Fibroblast of the conjunctiva (primary cell): ENCODE measurements at places on chromosomes 2 and 18.
A peak's percentile ranks its signal among the peaks of the same experiment; 100 is the strongest.

- DNase-seq: no peak
These were observed 1764.6 kb downstream of the SUCLG1 start for GRCh38 chr2:82694431-82694830.

- DNase-seq: no peak
These were observed 798.3 kb upstream of the TMEFF2 start for GRCh38 chr2:192993059-192993458.

DNA sequence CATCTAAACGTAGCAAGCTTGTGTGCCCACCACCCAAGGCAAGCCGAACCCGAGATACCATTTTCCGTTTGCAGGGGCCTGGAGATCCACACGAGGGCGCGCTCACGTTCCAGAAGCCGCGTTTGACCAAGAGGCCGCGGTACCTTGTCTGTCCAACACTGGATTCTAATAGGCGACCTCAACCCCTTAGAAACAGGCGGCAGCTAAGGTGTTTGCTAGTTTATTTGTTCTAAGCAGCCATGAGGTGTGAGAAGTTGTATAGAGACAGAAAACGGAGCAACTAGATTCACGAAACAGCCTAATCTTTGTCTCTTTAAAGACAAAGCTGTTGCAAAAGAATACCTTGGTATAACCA lies 4.2 kb downstream of the HOXD11 start:
- DNase-seq: no peak

- no peak for DNase-seq
These were observed 284.6 kb downstream of the MBD5 start for GRCh38 chr2:148305476-148305875.

DNA sequence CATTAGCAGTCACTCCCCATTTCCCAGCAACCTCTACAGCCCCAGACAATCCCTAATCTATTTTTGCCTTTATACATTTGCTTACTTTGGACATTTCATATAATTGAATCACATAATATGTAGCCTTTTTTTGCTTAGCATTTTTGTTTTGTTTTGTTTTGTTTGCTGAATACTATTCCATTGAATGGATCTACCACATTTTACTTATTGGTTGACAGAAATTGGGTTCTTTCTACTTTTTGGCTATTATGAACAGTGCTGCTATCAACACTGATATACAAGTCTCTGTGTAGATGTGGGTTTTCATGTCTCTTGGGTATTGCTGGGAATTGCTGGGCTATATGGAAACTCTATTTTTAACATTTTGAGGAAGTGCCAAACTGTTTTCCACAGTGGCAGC lies 7.6 kb downstream of the PTPN18 start:
- no peak for DNase-seq

GRCh38 chr2:42132191-42132965 lies 36.8 kb upstream of the EML4 start:
- DNase-seq: peak; percentile 63

GRCh38 chr18:75884728-75885127 lies 457.2 kb upstream of the SMIM21 start:
- DNase-seq: no peak

- peak; percentile 29 for DNase-seq
These were observed 1.3 kb downstream of the FMNL2 start for GRCh38 chr2:152336119-152336853.

DNA sequence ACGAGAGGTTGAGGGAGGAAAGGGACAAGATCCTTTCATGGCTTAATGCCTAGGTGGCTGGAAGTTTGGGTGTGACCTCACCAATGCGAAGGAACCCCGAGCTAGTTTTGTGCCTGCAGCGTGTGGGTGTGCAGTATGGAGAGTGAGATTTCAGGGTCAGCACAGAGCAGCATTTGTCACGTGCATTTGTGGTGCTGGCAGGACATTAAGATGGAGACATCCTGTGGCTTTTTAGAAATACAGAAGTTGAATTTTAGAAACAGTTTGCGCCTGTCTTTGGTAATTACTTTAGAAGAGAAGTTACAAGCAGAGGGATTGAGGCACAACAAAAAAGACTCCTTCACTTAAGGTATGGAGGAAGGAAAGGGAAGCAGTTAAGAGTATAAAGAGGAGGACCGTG lies 258.2 kb upstream of the THUMPD2 start:
- DNase-seq: no peak

DNA sequence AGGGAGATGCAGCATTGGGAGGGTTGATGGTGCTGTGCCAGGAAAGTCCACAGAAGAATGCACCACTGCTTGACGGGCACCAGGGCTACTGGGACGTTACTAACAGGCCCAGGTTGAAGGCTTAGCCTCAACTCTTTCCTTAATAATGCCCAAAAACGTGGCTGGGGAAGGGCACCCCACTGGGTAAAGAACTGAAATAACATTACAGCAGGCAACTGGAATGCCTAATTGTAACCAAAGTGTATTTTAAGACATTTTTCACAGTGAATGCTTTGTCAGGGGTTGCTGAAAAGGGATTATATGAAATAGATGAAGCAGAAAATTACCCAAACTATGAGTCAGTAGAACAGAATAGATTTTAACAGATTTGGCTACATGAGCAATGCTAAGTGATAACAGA lies 191.3 kb downstream of the CMPK2 start:
- DNase-seq: no peak

- DNase-seq: no peak
These were observed 1.1 kb downstream of the ID2 start for GRCh38 chr2:8682719-8683667.

GRCh38 chr2:74922592-74923227 lies 35.7 kb upstream of the POLE4 start:
- DNase-seq: no peak

- DNase-seq: no peak
These were observed 22.0 kb upstream of the FZD5 start for GRCh38 chr2:207791579-207792243.

DNA sequence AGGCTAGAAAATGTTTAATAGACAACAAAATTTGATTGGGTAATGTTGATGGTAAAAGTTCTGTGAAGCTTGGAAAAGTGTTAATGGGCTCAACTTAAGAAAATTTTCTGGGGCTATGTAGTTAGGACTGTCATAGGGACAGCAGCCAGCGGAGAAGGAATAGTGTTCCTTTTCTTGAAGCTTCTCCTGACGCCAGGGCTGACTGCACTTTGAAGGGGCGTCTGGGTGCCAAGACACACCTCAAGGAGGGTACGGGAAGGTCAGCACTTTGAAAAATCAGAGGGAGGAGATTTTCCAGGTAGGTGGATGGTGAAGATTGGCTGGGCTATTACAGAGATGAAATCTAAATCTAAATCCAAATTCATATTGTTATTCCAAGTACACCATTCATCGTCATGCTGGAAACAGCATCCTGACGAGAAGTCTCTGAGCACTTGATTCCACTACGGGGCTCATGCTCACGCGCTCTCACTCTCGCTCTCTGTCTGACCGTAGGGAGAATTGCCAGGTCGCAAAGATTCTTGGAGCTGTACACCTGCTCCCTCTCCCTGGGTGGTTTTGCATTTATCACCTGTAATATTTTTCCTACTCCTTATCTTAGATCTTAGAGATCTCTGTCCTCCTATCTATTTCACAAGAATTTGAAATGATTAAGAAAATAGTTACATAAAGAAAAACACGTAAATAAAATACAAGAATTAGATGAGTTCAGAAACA lies 91.0 kb downstream of the ITGB1BP1 start:
- DNase-seq: no peak

DNA sequence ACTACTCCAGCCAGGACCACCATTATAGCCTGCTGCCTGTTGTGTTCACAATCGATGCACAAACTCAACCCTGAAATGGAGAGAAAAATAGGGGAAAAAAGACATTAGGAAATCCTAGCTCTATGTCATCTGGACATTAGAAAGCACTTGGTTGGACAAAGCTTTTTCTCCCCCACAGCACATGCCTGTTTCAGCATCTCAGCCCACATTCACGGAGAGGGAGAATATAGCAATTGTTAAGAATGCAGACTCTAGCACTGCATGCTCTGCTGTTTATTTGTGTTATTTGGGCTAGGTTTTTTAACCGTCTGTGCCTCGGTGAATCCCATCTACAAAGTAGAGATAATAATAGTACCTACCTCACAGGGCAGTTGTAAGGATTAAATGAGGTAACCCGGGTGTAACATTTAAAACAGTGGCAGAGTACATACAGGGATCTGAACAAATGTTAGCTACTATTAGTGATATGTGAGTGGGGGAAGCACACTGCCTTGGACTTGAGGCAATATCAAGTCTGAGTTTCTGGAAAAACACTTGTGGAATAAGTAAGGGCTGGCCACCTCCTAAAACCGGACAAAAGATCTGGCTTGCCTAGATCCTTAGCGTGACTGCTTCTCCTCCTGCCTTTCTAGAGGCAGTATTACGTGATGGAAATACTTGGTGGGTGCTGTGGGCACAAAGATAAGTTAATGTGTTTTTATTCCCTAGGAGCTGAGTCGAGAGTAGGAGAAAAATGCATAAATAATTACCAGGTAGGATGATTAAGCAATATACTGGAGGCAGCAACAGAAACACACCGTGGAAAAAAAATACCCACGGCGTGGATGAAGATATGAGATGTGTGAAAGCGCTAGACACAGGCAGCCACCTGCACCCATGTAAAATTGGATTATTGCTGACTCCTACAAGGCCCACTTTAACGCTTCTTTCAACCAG lies 1.0 kb upstream of the PPP1CB start:
- DNase-seq: peak; percentile 22

GRCh38 chr2:83879127-83879526 lies 580.0 kb downstream of the SUCLG1 start:
- no peak for DNase-seq

- DNase-seq: peak; percentile 42
These were observed 32.3 kb downstream of the DNMT3A start for GRCh38 chr2:25309402-25309801.

GRCh38 chr2:52934323-52934898 lies 833.2 kb upstream of the CHAC2 start:
- DNase-seq: peak; percentile 68

DNA sequence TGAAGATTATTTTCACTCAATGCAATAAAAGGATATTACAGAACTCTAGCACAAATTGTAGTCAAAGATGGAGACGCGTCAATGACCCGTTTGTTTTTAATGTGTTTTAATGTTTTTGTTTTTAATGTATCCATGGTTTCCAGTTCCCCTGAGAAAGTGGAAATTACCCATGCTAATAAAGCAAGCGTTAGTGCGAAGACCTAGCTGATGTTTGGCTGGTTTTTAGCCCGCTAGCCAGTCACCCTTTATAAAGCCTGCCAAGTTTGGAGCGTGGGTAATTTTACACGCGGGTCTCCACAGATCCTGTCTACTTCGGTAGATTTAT lies 430 bp upstream of the CHMP1B start:
- DNase-seq: peak; percentile 51

DNA sequence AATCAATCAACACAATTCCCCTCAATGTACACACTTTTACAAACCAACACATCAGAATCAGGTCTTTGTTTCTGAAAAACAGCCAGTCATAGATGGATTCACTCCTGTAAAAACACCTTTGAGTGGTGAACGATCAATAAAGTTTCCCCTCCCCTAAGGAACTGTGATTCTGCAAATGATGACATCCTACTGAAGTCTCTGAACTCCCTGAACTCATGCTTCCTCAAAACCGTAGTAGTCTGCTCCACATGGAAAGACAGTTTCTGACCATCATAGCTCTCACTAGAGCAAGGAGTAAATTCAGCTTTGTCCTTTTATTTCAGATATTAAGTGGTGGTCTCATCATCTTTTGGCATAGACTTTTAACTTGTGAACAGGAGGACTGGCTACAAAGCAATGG lies 43.5 kb upstream of the ACTR3 start:
- no peak for DNase-seq

GRCh38 chr2:205002390-205002789 lies 457.1 kb downstream of the PARD3B start:
- no peak for DNase-seq

- DNase-seq: no peak
These were observed 8.8 kb downstream of the RALB start for GRCh38 chr2:120261387-120262006.

GRCh38 chr18:66440433-66440832 lies 163.5 kb downstream of the CDH19 start:
- no peak for DNase-seq

- no peak for DNase-seq
These were observed 95.2 kb downstream of the LBH start for GRCh38 chr2:30326497-30326896.

DNA sequence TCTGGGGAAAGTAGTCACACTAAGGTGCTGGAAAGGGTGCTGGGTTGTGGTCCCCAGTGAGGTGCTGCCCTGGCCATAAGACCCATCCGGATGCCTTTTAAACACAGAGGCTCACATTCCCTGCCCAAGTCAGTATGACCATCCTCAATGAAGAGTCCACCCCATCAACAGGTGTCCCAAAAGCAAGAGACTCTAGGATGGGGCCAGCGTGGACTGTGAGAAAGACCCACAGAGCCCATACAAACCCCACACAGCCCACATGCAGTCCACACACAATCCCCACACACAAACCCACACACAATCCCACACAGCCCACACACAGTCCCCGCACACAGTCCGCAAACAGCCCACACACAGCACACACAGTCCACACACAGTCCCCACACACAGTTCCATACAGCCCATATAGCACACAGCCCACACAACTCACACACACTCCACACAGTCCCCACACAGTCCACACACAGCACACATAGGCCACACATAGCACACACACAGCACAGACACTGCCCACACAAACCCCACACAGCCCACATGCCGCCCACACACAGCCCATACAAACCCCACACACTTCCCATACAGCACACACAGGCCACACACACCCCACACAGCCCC lies 241.4 kb upstream of the SALL3 start:
- no peak for DNase-seq

DNA sequence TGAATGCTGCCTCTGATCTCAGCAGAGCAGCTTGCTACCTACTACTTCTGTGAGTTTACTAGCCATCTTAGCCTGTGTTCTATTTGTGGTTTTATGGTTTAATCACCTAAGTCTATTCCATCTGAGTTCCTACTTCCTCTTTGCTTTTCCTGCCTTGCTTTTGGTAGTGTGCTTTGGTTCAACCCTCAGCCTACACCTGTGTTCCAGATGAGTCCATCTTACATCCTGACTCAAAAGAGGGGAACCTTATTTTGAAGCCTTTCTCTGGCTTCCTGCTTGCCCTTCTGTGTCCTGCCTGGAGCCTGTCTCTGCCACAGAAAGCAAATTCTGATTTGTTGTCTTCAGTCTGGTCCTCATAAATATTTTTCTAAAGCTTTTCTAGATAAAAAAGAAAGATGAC lies 530.3 kb upstream of the MEX3C start:
- no peak for DNase-seq

DNA sequence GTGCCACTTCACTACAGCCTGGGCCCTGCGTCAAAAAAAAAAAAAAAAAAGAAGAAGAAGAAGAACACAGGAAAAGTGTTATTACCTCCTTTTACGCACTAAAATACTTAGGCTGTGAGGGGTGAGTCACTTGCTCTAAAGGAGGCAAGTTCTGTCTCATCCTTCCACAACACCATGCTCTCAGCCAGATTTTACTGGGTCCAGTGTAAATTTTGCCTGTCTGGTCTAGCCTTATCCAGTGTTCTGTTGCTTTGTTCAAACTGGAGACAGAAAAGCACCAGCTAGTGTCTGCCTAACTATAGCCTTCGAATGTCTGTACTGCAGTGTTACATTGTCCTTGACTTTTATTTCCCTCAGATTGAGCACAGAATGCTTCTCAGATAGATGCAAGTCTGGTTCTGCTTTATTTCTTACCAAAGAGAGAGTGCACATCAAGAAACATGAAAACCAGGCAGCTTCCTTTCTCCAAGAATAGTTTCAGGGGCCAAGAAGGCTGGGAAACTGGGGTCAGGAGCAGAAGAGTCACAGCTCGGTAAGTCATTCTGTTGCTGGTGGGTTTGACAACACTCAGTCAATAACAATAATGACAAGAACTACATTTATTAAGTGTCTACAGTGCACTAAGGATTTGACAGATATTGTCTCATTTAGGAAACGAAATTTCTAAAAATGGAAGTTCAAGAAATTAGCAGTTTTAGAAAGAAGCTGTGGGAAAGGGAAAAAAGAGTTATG lies 3.1 kb upstream of the MSGN1 start:
- no peak for DNase-seq
